NCI-H146 (cell line): ENCODE measurements at places on chromosomes 5 and 9.

DNA sequence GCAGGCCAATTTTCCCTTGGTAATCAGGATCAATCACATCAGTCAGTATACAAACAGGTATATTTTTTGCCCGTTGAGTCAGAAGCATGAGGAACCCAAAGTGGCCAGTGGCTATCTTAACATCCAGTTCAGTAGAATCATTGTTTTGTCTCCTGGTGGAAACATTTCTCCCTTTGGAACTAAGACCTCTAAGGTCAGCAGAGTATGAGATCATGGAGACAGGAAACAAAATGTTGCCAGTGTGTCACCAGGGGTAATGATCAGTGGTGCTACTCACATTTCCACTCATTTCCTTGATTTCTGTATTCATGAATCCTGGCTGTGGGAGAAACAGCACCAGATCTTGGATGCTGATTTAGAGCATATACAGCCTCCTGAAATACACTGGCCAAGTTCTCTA, 553.0 kb downstream of the CSNK1G3 start:
- no peak for DNase-seq

DNA sequence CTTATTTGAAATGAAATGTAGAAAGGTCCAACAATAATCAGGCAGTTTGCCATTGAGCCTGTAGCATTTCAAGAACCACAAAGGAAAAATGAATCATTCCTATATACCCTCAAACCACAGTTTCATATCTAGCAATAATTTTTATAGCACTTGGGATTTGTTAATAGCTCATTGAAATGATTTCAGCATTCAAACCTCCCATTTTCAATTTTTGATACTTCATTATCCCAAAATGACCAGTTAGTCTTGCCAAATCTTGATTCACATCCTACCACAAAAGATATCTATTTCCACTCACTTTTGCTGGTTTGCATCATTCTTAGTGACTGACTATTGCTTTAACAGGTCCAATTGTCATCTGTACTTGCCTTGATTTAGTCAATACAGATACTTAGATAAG, 790.1 kb downstream of the TLE1 start:
- no peak for DNase-seq

DNA sequence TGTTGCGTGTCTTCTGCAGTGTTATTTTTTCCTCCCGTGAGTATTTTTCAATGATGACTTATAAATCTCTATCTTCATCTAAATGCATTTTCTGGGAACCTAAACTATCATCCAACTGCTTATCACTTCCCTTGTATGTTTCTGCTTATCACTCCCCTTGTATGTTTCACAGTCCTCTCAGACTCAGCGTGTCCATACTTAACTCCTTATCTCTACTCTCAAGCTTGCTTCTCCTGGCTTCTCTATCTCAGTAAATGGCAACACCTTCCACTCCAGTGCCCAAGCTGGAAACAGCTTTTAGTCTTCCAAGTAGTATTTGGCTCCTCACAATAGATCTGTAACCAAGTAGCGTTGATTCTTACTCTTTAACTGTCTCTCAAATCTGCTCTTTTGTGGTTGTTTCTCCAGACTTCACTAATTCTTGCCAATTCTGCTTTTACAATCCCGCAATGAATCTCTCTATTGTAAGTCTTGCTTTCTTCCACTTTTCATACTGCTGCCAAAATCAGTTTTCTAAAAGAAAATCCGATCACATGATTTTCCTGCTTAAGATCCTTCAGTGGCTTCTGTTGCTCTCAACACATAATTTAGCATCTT, 33.8 kb upstream of the TXNDC8 start:
- no peak for DNase-seq

DNA sequence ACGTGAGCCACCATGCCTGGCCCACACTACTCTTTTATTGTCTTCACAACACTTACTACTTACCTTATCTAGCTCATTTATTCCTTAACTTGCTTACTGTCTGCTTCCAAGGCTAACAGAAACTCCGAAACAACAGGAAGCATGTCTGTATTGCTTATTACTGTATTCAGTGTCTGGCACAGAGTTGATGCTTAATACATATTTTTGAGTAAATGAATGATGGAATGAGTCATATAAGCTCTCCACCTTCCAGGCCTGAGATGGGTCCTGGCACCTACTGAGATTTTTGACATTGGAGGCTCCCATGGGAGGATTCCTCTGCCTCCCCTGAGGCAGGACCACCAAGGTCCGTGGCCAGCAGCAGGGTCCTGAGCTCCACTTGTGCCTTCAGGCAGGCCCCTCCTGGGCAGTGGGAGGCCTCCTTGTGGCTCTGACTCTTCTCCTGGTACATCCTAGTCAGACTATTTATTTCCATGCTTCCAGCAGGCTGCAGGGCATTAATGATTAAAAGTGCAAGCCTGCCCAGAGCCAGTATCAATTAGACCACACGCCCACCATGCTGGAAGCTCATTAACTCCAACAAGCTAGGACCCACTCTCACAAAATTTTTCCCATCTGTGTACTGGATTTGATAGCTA, 76.5 kb upstream of the CTNNA1 start:
- DNase-seq, result no peak

DNA sequence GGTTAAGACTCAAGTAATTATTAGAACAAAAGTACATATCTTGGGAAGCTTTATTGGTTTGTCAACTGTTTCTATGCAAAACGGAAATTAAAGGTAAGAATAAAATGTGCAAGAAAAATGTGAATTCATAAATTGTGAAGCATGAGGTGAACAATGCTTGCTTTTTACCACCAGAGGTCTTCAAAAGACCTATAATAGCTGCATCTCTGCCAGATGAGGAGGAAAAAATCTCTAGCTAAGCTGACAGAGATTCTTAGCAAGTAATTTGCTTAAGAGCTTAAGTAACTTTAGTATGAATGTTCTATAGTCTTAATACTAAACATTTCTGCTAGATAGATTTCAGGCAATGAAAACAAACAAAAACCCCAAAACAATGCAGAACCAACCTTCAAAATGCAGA, 54.1 kb downstream of the MRPS30 start:
- DNase-seq, result no peak

GRCh38 chr5:155480731-155481131, 467.2 kb downstream of the KIF4B start:
- DNase-seq, result no peak

GRCh38 chr9:28720746-28721145, 1147.5 kb upstream of the C9orf72 start:
- no peak for DNase-seq

- DNase-seq, result no peak
Observed at GRCh38 chr9:16318516-16319060, 551.9 kb downstream of the BNC2 start.

DNA sequence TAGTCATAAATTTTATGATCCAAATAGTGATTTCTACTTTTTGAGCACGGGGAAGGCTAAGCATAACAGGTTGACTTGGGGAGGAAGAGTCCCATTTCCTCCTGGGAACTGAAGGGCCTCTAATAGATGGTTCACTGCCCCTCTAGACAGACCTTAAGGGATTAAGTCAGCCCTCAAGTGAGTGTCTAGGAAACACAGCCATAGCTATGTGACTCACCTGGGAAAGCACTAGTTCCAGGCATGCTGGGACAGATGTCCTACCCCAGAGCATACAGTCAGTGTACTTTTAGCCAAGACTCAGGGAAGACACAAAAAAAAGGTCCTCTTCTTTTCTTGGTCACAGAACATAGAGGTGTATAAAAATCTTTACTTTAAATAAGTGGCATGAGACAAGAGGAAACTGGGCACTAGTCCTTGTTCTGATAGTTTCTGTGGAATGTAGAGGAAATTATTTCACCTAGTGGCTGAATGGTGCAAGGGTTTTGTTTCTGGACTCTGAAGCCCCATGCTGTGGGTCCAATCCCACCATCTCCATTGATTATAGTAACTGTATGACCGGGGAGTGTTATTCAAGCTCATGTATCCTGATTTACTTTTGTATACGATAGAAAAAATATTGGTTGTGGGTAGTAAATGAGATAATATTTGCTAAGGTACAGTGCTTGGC, 86.0 kb downstream of the NREP start:
- no peak for DNase-seq

DNA sequence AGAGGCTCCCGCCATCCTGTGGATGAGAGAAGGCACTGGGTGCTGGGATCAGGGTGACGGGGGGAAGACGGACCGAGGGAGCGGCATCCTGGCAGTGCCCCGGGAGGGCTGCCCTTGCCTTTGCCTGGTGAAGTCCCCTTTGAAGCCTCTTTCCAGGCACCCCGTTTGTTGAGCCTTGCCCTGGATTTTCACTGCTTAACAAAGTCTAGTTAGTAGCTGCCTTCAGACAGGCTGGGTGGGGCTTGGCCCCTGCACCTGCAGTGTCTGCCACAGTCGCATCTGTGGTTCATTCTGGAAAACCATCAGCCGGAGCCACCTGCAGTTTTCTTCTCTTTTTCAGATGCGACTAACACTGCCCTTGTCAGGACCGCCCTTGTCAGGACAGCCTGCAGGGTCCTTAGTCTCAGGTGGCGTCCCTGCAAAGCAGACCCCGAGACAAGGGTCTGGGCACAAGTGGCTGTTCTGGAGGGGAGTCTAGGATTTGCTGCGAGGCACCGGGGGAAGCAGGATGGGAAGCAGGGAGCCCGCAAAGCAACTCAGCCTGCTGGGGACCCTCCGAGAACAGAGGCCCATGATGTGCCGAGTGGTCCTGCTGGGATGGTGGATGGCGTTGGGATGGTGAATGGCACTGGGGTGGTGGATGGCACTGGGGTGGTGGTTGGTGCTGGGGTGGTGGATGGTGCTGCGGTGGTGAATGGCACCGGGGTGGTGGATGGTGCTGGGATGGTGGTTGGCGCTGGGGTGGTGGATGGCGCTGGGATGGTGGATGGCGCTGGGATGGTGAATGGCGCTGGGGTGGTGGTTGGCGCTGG, 147.9 kb upstream of the COL5A1 start:
- no peak for DNase-seq

GRCh38 chr5:133460172-133460758, 152.1 kb downstream of the FSTL4 start:
- peak; percentile 4 for DNase-seq

- DNase-seq, result no peak
Observed at GRCh38 chr9:128551657-128552152, 682 bp upstream of the SPTAN1 start.

- peak; percentile 0 for DNase-seq
Observed at GRCh38 chr5:121503111-121503840, 348.4 kb upstream of the FTMT start.

GRCh38 chr9:83965350-83966208, 14.4 kb downstream of the HNRNPK start:
- DNase-seq, result no peak
